ENCODE measurements at places on chromosomes 1 and 21.

- no peak for DNase-seq
Observed at GRCh38 chr1:67978890-67979516, 71.4 kb downstream of the DIRAS3 start.

GRCh38 chr1:226649780-226650179 lies 89.3 kb downstream of the ITPKB start:
- DNase-seq, result peak; percentile 54

DNA sequence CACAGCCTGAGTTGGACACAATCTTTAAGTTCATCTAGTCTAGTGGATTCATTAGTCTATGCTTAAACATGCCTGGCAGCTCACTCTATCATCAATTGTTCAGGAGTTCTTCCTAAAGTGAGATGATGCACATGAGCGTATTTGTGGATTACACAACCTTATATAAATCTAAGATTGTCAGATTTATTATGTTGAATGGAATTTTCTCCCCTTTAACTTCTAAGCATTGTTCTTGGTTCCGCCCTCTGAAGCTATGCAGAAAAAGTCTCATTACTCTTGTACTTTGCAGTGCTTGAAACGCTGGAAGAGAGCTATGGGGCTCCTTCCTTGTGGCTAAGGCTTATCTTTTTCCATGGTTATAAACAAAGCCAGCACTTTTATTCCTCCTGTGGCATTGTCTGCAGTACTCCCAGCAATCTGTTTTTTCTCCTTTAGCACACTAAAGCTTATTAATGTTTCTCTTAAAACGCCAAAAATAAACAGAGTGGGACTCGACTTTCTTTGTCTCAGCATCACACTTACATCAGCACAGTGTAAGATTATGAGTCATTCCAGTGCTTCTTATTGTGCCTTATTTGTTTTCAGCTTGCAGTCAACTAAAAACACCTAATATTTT lies 316.8 kb upstream of the CAMK1G start:
- DNase-seq, result no peak

GRCh38 chr1:154714638-154715037 lies 106.7 kb upstream of the ADAR start:
- no peak for DNase-seq

DNA sequence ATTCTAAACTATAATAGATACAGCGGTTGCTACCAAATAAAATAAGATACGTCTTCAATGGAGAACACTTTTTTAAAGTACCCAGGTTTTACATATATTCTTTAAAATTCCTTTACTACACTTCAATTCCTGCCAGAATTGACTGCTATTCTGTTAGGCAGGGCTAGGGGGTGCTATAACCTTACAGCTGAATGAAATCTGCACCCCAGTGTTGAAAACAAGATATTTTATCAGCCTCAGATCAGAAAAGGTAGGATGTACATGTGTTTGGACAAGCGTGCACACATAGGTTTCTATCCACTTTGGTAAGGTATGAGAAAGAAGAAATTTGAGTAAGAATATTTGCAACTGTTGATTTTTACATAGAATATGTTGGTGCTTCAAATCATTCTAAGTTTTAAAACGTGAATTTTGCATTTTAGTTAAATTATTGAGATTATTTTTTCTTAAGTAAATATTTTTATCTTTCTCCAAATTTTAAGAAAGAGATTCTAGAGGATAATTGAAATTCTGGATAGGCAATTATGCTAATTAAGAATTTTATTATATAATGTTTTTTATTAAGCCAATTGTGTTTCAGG lies 490.8 kb upstream of the ADGRL4 start:
- DNase-seq, result no peak

All from activated CD8-positive, alpha-beta memory T cell treated with anti-CD3 and anti-CD28 coated beads, Interleukin-2, amount 50 U/mL, for 4 hours (primary cell).